ENCODE measurements at places on chromosomes 2 and 18.

GRCh38 chr18:32441533-32441932 is 29.1 kb downstream of the GAREM1 start:
- H3K4me1 ChIP-seq = no peaks in the 10 kb centered on the region
- H3K27ac ChIP-seq = no peak overlapping the region
- H3K4me3 ChIP-seq = no peak overlapping the region
- H3K36me3 ChIP-seq = no peaks in the 10 kb centered on the region
- H3K27me3 ChIP-seq = peaks cover 10% of the 10 kb centered on the region
- DNase-seq = no peak

DNA sequence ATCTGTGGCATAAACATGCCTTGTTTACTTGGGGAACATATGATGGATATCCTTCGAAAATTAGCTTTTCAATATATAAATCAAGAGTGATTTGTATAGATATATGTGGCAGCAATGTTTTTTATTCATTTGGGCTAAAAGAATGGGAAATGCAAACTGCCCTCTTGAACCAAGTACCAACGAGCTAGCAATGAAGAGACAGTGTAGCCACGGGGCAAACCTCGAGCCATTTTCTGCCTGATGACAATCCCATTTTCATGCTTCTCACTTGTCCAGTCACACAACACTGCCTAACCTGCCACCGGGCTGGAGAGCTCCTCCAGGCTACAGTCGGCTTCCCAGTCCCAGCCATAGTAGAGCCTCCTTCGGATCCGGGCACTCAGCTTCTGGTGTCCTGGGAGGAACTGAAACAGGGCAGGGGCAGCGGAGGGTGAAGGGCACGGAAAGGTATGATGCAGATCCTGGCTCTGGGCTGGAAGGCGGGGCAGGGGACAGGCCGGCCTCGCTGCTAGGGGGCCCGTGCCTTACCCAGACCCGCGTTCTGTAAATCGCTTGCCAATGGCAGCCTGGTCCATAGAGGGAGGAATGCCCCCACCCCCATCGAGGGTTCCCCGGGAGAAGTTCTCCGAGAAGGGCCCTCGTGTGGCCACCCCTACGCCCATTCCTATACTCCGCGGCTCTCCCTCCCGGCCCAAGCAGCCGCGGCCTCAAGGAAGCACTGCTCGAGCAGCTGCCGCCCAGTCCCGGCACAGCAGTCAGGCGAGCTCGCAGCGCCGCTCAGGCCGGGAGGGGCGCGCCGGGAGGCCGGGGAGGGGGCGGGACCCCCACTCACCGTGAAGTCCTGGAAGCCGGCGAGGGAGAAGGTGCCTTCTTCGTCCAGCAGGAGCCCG is 552 bp downstream of the CNPPD1 start:
- H3K4me1 ChIP-seq = peaks cover 58% of the 10 kb centered on the region
- H3K27me3 ChIP-seq = no peaks in the 10 kb centered on the region
- peak overlapping the region; percentile 87 for H3K4me3 ChIP-seq
- H3K36me3 ChIP-seq = peaks cover 52% of the 10 kb centered on the region
- DNase-seq = peak; percentile 29
- H3K27ac ChIP-seq = peak overlapping the region; percentile 88

GRCh38 chr2:64716569-64716968 is 62.9 kb upstream of the SERTAD2 start:
- no peaks in the 10 kb centered on the region for H3K36me3 ChIP-seq
- peaks cover 9% of the 10 kb centered on the region for H3K4me1 ChIP-seq
- no peak overlapping the region for H3K4me3 ChIP-seq
- no peak for DNase-seq
- no peak overlapping the region for H3K27ac ChIP-seq
- no peaks in the 10 kb centered on the region for H3K27me3 ChIP-seq

DNA sequence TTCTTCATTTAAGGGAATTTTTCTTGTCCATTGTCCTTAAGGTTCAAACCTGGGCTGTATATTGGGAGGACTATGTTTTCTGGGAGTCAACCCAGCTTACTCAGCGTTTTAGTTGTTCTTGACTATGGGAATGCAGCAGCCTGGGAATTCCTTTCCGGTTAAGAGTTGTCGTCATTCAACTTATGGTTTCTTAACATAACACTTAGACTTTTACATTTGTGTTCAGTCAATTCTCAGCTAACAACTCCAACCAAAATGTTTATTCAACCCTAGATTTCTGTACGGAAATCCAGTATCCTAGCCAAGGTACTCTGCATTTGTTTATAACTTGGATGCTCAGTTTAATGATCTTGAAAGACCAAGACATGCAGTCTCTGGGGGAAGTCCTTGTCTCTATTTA is 960.9 kb downstream of the CBLN2 start:
- H3K4me3 ChIP-seq = no peak overlapping the region
- no peak overlapping the region for H3K27ac ChIP-seq
- H3K27me3 ChIP-seq = no peaks in the 10 kb centered on the region
- H3K4me1 ChIP-seq = no peaks in the 10 kb centered on the region
- DNase-seq = no peak

DNA sequence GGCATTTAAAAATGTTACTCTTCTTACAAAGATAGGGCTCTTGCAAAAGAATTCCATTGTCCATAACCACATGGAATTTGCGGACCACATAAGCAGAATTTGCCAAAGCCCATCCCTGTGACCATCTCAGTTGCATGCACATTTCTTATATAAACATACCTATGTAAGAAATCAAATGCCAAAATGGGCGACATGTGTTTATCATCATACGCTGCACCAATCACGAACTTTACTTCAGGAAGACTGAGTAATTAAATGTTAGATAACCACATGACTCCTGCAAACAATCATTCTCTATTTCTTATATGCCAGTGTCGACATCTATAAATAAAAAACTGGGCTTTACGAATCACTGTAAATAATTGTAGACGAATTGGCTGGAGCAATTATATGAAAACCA is 186.1 kb upstream of the RBMS1 start:
- DNase-seq = no peak
- peaks cover 3% of the 10 kb centered on the region for H3K27me3 ChIP-seq
- H3K4me3 ChIP-seq = no peak overlapping the region
- H3K36me3 ChIP-seq = no peaks in the 10 kb centered on the region
- H3K27ac ChIP-seq = no peak overlapping the region
- H3K4me1 ChIP-seq = no peaks in the 10 kb centered on the region

GRCh38 chr2:46065152-46065551 is 232.1 kb upstream of the EPAS1 start:
- H3K36me3 ChIP-seq = no peaks in the 10 kb centered on the region
- H3K4me1 ChIP-seq = peaks cover 17% of the 10 kb centered on the region
- DNase-seq = no peak
- H3K4me3 ChIP-seq = no peak overlapping the region
- no peaks in the 10 kb centered on the region for H3K27me3 ChIP-seq
- H3K27ac ChIP-seq = no peak overlapping the region

- no peaks in the 10 kb centered on the region for H3K27me3 ChIP-seq
- H3K36me3 ChIP-seq = peaks cover 33% of the 10 kb centered on the region
- H3K27ac ChIP-seq = no peak overlapping the region
- DNase-seq = no peak
- H3K4me3 ChIP-seq = no peak overlapping the region
- peaks cover 40% of the 10 kb centered on the region for H3K4me1 ChIP-seq
Observed at GRCh38 chr2:30152385-30152784, 5.6 kb downstream of the YPEL5 start.

GRCh38 chr18:48847807-48848486 is 102.8 kb downstream of the SMAD7 start:
- H3K36me3 ChIP-seq = peaks cover 6% of the 10 kb centered on the region
- no peak overlapping the region for H3K27ac ChIP-seq
- H3K4me1 ChIP-seq = peaks cover 35% of the 10 kb centered on the region
- DNase-seq = no peak
- H3K27me3 ChIP-seq = peaks cover 3% of the 10 kb centered on the region
- H3K4me3 ChIP-seq = no peak overlapping the region

DNA sequence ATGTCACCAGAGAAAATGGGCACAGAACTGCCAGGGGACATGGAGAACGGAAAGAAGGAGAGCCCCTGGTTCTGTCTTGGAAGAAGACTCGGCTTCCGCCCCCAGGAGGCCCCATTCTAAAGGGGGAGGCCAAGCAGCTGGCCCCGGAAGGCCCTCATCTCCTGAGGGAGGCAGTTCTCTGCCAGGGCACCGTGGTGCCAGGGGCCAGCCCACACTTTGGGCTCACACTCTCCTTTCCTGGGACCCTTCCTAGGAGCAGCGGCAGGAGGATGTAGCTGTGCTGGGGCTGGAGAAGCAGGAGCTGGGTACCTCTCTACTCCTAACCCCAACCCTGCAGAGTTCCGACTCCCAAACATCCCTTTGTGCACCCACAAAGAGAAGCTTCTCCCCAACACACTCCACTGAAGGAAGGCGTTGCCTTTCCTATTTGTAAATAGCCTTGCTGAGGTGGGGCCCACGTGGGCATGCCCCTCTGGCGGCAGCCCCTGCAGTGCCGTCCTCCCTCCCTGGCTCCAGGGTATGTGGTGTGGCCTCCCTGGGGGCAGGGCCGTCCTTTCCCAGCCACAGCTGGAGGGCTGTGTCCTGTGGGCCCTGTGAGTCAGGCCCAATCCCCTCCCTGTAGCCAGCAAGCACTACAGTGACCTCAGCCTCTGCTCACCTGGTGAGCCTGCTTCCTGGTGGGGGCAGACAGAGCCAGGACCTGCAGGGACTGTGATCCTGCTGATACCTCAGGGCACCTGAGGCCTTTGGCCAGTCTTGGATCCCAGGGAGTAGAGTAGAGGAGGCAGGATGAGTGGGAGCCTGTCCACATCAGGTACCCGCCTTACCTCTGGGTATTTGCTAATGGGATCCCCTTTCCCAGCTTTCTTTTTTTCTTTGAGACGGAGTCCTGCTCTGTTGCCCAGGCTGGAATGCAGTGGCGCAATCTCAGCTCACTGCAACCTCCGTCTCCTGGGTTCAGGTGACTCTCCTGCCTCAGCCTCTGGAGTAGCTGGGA is 26.6 kb downstream of the ZFP36L2 start:
- H3K27ac ChIP-seq = no peak overlapping the region
- peaks cover 43% of the 10 kb centered on the region for H3K4me1 ChIP-seq
- H3K36me3 ChIP-seq = peaks cover 10% of the 10 kb centered on the region
- DNase-seq = no peak

DNA sequence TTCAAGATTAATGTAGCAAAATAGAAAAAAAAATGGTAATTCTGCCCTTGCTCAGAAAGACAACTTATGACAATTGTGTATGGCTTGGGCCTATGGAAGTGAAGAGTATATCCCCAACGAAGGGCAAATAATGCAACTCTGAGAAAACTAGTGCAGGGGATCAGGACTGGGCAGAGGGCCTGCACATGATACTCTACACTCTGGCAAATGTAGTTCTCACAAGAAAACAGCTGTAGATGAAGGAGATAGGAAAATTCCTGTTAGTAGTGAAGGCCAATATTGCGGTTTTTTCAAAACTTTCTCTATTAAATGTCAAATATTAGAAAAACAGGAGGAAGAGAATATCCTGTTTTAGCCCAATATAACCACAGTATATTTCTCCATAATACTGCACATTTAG is 77.8 kb downstream of the SCN9A start:
- H3K36me3 ChIP-seq = no peaks in the 10 kb centered on the region
- no peak for DNase-seq
- no peak overlapping the region for H3K4me3 ChIP-seq
- H3K27me3 ChIP-seq = no peaks in the 10 kb centered on the region
- H3K4me1 ChIP-seq = no peaks in the 10 kb centered on the region

DNA sequence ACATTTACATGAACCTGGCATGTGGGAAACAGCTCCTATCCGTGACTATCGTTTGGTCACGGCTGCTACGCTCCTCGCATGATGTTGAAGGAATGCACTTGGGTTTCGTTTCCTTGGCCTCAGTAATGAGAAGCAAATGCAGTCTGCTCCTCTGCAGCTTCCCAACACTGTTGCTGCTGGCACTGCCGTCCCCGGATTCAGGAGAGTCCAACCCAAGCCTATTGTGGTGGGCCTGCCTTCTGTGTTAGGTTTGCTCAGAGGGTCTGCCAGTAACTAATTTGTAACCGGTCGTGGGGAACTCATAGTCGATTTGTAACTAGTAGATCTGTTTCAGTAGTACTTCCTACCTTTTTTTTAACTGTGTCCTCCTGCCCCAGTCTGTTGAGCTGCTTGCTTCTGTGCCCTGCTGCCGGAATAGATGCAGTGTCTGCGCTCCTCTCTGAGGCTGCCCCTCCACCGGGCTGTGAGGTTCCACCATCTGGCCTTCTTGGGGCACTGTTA is 58.4 kb downstream of the WDSUB1 start:
- H3K4me1 ChIP-seq = peaks cover 26% of the 10 kb centered on the region
- no peak overlapping the region for H3K4me3 ChIP-seq
- no peaks in the 10 kb centered on the region for H3K27me3 ChIP-seq
- no peak for DNase-seq
- H3K36me3 ChIP-seq = no peaks in the 10 kb centered on the region

DNA sequence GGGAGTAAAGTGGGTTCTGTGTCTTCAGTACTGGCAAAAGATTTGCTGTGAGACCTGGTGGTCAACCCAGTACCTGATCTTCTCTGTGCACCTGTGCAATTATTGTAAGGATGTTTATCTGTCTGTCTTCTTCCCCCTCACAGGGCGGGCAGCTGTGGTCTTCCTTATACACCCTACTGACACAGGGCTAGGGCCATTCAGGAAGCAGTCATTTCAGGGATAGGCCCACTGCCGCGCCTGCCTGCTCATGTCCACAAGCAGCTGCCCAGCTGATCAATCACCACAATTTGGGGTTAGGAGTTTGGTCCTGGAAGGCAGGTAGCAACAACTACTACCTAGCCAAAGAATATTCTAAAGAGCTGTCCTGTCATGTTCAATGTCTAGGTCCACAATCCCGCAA is 1.2 kb upstream of the CNNM4 start:
- DNase-seq = no peak
- peak overlapping the region; percentile 92 for H3K27ac ChIP-seq
- peak overlapping the region; percentile 78 for H3K4me3 ChIP-seq
- H3K27me3 ChIP-seq = no peaks in the 10 kb centered on the region
- peaks cover 1% of the 10 kb centered on the region for H3K36me3 ChIP-seq

DNA sequence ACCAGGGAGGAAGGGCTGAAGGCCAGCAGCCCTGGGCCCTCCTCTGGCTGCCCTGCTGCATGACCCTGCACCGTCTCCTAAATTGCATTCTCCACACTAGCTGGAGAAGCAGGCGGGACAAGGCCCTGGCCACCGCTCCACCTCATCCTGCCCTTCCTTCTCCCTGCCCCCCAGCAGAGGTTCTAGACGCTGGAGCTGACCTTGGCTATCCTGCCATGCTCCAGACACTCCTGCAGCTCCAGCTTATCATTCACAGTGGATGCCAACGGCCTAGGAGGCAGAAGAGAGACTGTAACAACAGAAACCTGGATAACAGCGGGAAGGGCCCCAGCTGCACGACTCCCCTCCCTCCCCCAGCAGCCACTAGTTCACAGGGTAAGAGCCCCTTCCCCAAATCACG is 68.4 kb upstream of the POMC start:
- no peaks in the 10 kb centered on the region for H3K4me1 ChIP-seq
- peaks cover 49% of the 10 kb centered on the region for H3K36me3 ChIP-seq
- no peak overlapping the region for H3K4me3 ChIP-seq

GRCh38 chr2:6937157-6937556 is 19.9 kb downstream of the RNF144A start:
- peaks cover 49% of the 10 kb centered on the region for H3K36me3 ChIP-seq
- H3K4me1 ChIP-seq = peaks cover 55% of the 10 kb centered on the region
- DNase-seq = no peak
- H3K27ac ChIP-seq = no peak overlapping the region
- H3K27me3 ChIP-seq = no peaks in the 10 kb centered on the region
- no peak overlapping the region for H3K4me3 ChIP-seq
